AML-193 (cell line): ENCODE measurements at places on chromosomes 7 and 10.

DNA sequence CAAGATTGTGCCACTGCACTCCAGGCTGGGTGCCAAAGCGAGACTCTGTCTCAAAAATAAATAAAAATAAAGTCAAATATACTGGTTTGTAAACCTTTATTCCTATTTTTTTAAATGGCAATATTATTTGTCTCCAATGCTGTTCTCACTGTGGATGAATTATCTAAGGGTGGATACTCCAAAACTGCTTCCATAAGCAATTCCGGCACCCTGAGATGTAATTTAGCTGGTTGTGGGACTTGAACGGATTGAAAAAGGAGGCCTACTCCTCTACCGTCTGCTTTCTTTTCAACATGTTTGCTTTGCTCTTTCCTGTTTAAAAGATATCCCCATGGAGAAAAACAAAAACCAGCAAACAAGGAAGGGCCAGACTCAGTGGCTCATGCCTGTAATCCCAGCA, 54.4 kb downstream of the SLC35B4 start:
- no peak for DNase-seq

DNA sequence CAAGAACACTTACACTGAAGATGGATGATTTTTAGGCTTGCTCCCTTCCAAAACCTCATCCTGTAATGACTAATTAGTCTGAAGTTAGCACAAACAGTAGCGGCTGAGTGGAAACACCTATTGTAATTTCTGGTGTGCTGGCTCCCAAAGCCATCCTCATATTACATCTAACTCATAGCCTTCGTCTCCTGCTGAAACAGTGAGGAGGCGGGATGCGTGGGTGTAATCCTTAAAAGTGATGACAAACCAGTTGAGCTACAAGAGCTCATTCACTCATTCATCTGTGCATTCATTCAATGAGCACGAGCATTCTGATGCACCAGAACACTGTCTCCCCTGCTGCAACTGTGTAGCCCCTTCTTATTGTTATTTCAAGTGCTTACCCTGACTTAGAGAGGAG, 235.3 kb downstream of the CALN1 start:
- DNase-seq = no peak

DNA sequence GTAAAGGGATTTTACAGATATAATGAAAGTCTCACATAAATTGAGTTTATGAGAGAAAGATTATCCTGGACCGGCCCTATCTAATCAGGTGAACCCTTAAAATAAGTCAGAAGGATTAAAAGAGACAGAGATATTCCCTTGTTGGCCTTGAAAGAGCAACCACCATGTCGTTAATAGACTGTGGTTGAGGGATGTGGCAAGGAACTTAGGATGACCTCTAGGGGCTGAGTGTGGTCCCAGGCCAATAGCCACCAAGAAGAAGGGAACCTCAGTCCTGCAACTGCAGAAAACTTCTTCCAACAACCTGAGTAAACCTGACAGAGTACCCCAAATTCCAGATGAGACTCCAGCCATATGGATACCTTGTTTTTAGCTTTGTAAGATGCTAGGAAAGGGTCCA, 121.5 kb downstream of the POLR1F start:
- DNase-seq = no peak

DNA sequence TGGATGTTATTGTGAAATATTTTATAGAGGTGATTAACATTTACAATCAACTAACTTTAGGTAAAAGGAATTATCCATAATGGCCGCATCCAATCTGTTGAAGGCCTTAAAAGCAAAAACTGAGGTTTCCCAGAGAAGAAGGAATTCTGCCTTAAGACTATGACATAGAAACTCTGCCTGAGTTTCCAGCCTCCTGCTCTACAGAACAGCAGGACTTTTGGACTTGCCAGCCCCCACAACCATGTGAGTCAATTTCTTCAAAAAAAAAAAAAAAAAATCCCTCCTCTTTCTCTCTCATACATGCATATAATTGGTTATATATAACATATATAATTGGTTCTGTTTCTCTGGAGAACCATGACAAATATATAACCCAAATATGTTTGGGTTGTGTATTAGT, 15.4 kb downstream of the SLC25A28 start:
- DNase-seq = no peak

GRCh38 chr10:120741396-120741795, 109.8 kb upstream of the WDR11 start:
- no peak for DNase-seq

GRCh38 chr7:69577221-69577620, 21.1 kb upstream of the AUTS2 start:
- DNase-seq = no peak

DNA sequence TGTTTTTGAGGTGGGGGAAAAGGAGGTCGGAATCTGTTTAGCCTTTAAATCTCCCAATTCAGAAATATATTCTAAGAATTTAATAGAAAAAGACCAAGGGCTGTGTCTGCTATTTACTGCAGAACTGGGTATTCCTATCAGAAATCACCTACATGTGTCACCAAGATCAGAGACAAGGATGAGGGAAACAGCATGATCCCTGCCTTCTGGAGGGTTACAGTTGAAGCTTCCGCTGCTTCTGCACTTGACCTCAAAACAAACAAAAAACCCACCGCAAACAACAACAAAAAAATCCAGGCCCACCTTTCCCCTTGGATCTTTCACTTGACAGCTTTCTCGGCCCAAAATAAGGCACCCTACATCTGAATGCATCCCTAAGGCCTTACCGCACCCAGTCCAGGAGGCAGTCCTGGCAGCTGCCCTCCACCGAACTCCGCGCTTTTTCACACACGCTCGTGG, 750 bp upstream of the CDK14 start:
- no peak for DNase-seq

- DNase-seq = no peak
Measured at GRCh38 chr7:2010101-2010500, 222.6 kb downstream of the MAD1L1 start.

GRCh38 chr10:21692916-21693315, 158.9 kb downstream of the MLLT10 start:
- no peak for DNase-seq

DNA sequence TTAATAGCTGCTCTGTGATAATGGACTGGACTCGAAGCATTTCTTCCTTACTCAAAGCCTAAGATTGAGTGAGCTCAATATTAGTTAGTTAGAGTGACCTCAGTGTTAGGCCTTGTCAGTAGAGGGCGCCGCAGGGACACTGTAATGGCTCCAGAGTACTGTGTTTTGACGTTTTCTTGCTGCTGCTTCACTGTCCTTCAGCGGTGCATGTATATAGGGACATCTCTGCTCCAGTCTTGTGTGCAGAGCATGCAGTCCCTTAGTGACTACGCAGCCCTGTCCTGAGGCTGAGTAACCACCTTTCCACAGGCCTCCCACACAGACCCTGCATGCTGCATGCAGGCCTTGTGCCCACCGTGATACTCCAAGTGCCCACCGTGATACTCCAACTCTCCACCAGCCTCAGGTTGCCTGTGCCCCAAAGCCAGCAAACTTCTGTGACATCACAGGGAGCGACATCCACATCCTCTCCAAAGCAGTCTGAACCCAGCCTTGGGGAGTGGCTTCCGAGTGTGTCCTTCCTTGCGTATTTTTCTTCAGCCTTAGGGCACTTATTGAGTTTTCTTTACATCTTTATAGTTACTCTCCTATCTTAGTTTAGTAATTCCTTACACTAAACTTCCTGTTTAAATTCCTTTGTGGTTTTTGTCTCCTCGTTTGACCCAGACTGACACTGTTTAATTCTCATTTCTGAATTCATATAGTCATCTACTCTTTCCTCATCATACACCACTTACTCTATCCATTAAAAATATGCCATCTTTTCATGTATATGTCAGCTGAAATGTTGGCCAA, 118.2 kb downstream of the JAZF1 start:
- peak; percentile 77 for DNase-seq

- no peak for DNase-seq
Measured at GRCh38 chr10:92244796-92245195, 46.1 kb downstream of the CPEB3 start.
